NCI-H1417 (cell line): ENCODE measurements at places on chromosomes 2 and 18.
A peak's percentile ranks its signal among the peaks of the same experiment; 100 is the strongest.

DNA sequence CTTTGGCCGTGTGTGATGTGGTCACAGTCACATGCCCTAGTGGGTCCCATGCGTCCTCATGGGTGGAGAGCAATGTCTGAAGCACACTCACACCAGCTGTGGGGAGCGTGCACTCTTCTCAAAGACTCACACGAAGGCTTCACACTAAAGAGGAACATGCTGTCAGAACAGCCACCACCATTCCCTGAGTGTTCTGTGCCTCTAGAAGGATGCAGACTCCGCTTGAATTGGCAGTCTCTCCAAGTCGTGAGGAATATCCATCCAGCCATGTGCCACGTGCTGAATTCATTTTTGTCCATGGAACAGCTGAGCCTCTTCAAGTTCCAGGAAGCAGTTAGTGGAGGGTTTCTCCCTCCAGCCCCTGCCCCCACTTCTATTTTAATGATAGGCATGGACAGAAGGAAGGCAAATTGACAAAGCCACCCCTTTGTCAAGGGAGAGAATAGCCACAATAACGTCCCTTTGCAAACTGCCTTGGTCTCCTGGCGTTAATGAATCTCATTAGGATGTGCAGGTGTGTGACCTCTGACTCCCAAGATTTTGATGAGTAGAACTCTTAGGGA, 464.3 kb upstream of the ID2 start:
- peak; percentile 79 for DNase-seq

DNA sequence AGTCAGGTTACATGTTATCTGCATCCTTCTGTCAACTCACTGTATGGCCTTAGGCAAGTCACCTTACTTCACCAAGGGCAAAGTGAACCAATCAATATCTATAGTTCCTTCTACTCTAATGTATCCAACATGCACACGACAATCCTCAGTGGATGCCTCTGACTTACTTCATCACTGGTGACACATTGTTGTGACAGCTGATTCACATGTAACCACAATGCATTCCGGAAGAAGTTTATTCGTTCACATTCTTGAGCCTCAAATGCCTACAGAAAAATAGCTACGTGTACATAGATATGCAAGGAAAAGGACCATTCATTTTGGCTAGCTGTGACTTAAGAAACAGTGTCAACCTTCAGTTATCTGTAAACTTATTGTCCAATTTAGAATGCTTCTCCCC, 26.3 kb upstream of the EPG5 start:
- DNase-seq = no peak

DNA sequence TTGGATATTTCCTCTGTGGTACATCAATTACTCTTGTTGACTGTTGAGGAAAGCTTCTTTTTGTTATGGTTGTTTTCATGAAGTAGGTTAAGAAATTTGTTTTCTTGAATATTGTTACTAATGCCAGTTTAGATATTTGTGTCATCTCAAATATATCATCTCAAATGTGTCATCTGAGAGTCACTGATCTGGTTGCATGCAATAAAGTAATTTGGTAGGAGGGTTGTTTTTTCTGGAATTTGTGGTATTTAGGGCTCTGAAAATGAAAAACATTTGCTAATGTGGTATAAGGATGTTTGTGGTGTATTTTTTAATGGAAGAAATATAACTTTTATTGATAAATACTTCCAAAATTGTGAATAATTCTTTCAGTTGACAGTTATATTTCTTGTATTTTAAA, 117.7 kb downstream of the GREB1L start:
- no peak for DNase-seq

DNA sequence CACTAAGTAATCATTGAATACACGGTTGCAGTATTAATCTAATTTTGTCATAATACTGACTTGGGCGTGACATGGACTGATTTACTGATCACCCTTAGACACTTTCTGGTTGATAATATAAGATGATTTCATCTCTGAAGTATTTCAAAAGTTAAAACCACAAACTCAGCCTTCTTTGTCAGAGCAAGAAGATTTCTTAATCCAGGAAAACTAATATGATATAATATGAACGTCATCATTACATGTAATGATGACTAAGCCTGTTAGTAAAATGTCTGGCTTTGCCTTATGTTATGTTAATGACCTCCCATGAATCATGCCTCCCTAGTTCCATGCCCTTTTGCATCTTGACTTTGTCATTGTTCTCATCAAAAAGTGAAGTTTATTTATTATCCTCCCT, 1325.0 kb upstream of the CDH2 start:
- DNase-seq = no peak

DNA sequence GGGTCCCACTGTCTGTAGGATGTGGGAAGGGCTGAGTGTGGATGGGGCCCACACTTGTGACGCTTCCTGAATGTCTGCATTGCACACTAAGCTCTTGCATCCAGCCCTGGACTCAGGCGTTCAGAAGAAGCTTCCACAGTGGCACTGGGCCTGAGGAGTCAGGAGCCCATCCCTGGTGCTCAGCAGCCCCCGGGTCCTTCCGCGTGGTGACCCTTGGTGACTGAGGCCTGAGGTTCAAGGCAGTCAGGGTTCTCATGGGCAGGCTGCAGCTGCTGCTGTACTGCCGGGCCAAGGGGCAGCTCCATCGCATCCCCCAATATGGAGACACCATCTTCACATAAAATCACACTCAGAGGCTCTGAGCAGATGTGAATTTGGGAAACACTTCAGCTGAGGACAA, 65.8 kb upstream of the TUBA3E start:
- DNase-seq = no peak

DNA sequence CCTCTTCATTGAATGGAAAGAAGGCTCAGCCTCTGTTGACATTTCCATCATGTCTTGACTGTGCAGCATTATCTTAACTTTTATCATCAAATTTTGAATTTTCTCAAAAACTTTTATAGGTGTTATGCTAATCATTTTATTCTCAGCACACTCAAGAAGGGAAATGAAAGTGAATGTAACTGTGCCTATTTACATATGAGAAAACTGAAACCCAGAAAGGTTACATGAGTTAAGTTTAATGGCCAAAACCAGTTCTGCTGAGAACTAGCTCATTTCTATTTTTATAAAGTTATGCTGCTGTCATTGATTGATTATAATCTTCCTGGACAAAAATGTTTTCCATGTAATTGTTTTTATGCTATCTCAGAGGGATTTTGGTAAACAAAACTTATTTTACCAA, 618.8 kb upstream of the NRXN1 start:
- DNase-seq = no peak

- peak; percentile 85 for DNase-seq
Measured at GRCh38 chr2:42567806-42568400, 529 bp upstream of the MTA3 start.

GRCh38 chr2:55163274-55163721, 68.8 kb downstream of the CLHC1 start:
- DNase-seq = no peak

GRCh38 chr2:203934041-203934492, 2.5 kb upstream of the ICOS start:
- no peak for DNase-seq

- DNase-seq = no peak
Measured at GRCh38 chr18:73677450-73677849, 470.2 kb downstream of the FBXO15 start.

DNA sequence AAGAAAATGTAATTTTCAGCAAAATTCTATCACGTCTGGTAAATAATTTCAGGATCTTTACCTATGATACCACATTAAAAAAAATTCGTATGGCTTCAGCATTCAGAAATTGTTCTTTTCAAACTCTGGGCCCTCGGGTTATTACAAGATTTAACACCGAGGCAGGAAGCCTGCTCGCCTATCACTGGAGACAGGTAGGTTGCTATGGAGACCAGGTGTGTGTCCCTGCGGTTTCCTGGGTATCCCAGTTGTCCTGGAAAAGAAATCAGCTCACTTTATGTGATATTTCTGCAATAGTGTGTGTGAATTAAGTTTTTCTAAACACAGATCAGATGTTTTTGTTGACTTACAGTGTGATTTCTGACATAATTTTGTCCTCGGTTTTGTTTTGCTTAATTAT, 14.2 kb downstream of the HPCAL1 start:
- peak; percentile 27 for DNase-seq

GRCh38 chr2:209834767-209835166, 63.1 kb downstream of the UNC80 start:
- DNase-seq = no peak

DNA sequence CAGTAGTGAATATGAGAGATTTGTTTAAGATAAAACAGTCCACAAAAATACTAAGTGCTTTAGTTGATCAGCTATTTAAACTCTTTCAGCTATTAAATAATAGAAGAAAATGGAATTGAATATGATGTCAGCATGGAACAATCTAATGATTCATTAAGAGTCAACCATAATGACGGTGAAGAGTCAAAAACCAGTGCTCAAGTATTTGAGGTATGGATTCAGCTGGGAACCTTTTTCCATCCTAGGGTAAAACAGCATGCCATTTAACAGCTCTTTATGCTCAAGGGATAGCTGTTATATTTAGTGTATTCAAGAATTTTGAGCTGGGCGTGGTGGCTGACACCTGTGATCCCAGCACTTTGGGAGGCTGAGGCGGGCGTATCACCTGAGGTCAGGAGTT, 29.7 kb downstream of the CARF start:
- DNase-seq = no peak

- no peak for DNase-seq
Measured at GRCh38 chr2:144020047-144020446, 499.9 kb downstream of the ZEB2 start.

DNA sequence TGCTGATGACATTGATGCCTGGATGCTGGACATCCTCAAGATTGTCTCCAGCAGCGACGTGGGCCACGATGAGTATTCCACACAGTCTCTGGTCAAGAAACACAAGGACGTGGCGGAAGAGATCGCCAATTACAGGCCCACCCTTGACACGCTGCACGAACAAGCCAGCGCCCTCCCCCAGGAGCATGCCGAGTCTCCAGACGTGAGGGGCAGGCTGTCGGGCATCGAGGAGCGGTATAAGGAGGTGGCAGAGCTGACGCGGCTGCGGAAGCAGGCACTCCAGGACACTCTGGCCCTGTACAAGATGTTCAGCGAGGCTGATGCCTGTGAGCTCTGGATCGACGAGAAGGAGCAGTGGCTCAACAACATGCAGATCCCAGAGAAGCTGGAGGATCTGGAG, 94.1 kb upstream of the EML6 start:
- DNase-seq = no peak

- DNase-seq = no peak
Measured at GRCh38 chr2:136295168-136295567, 177.2 kb upstream of the CXCR4 start.

DNA sequence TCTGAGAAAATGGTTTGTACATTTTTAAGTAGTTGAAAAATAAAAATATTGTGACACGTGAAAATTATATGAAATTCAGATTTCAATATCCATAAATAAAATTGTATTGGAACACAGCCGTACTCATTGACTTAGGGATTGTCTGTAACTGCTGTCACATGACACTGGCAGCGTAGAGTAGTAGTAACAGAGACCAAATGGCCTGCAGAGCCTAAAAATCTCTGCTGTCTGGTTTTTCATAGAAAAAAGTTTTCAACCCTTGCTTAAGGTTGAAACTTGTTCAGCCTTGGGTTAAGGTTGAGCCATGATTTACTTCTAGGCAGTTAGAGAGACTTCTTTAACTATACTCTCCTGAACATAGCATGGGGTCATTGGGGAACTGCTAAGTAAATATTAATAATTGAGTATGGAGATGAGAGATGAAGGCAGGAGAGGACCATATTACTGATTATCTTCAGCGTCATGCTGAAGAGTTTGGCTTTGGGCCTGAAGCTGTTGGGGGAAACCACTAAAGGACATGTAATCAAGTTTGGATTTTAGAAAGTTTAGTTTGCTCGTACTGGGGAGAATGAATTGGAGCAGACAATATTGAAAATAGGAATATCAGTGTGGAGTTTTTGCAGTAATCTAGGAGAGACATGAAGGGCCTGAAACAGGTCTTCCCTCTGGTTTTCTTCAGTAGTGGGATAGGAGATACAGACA, 16.2 kb downstream of the EML4 start:
- DNase-seq = no peak

- no peak for DNase-seq
Measured at GRCh38 chr2:141508806-141509595, 621.8 kb downstream of the LRP1B start.

DNA sequence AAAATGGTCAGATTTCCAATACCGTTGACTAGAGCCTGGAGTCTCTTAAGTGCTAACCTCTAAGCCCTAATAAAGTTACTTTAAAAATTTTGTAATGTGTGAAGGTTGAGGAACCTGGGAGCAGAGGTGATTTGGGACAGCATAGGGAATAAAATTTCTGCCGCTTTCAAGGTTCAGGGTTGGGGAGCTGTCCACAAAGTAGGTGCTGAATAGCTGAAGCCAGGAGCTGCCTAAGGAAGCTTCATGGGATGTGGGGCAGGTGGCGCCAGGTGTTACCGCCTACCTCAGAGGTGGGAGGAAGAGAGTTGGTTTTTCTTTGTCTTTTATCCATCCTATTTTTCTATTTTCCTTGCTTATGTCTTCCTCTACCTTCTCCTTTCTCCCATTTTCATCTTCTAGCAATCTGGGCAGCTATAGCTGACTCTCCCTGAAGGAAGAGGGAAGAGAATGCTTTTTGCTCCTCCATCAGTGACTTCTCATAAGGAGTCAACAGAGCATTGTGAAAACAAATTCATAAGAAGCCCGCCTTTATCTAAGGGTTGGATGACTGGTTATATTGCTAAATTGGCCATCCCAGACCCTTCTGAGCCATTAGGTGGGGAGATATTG, 178.7 kb downstream of the CLIP4 start:
- no peak for DNase-seq

GRCh38 chr2:113986762-113987290, 96.9 kb downstream of the ACTR3 start:
- no peak for DNase-seq

- no peak for DNase-seq
Measured at GRCh38 chr2:109180786-109181185, 51.8 kb downstream of the SH3RF3 start.

DNA sequence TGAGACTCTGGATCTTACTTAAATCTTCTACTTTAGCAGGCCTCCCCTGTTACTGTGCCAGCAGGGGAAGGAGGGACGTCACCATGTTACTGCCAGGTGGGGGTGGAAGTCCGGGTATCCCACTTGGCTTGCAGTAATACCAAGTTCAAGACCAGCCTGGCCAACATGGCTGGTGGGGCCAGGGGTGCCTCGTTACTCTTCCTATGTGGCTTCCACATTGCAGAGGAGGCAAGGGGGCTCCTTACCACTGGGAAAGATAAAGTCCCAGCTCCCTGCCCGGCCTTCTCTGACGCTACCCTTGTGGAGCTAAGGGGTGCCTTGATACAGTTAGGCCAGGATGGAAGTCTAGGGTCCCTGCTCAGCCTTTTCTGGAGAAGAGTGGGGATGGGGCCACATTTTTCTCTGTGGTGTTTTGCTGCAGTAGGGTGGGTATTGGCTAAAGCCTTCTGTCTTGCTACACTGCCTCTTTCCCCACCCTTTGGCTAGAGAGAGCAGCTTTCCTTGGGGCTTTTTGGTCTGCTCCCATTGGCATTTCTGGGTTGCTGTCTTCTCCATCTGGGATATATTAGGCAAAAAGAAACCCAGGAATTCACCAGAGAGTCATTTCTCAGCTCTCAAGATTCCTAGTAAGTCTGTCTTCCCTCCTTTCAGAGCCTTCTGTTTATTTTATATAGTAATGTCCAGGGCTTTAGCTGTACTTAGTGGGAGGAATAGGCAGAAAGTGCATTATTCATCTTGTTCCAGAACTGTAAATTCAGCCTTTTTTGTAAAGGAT, 21.9 kb downstream of the ELMOD3 start:
- no peak for DNase-seq

- peak; percentile 44 for DNase-seq
Measured at GRCh38 chr2:85421260-85422071, 3.0 kb downstream of the SH2D6 start.

GRCh38 chr2:188852772-188853171, 121.4 kb upstream of the COL3A1 start:
- no peak for DNase-seq
